ENCODE measurements at places on chromosomes 12 and 14.

DNA sequence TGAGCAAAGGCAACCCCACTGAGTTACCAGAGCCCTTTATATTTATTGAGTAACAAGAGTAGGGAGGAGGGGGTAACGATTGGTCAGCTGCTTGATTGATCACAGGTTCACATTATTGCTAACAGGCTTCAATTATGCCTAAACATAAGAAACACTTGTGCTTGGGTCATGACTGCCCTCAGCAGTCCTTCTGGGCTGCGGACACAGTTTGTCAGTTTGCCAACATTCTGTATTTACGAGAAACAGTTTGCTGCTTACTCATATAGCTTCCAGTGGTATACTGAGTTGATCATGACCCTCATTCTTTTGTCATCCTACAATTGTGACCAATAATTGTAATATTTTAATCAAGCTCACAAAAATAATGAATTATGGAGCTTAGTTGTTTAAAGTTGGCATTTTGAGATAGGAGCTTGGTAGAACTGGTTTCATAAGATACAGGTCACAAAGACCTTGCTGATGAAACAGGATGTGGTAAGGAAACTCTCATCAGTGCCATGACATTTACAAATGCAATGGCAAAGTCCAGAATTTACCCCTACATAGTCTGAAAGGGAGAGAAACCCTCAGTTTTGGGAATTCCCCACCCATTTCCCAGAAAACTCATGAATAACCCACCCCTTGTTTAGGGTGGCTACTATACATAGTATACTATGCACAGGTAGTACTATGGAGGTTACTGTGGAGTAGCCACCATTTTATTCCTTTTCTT, 1421.0 kb upstream of the FLRT2 start:
- DNase-seq = peak; percentile 12

DNA sequence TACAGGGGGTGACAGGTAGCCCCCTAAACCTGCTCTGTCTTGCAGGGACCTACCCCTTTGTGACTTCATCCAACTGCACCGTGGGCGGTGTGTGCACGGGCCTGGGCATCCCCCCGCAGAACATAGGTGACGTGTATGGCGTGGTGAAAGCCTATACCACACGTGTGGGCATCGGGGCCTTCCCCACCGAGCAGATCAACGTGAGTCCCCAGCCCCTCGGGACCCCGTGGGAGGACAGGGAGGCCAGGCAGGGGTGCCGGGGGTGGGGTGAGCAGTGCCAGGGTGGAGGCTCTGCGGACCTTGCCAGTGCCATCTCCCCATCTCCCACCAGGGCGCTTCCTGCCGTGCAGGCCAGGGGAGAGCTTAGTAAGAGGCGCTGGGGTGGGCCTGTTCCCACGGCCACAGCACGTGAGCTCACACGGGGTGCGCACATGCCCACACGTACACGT, 11.1 kb upstream of the SIVA1 start:
- DNase-seq = no peak

GRCh38 chr12:57323416-57323815, 72.4 kb upstream of the STAC3 start:
- DNase-seq = no peak

- DNase-seq = no peak
Measured at GRCh38 chr12:95258151-95258550, 40.5 kb downstream of the VEZT start.

Measured in SIG-M5 (cell line).